Foreskin fibroblast (primary cell): ENCODE measurements at places on chromosomes 2 and 18.

GRCh38 chr2:8036366-8036765 lies 645.5 kb upstream of the ID2 start:
- no peak for DNase-seq

- DNase-seq, result no peak
These were observed 56.0 kb downstream of the CLHC1 start for GRCh38 chr2:55176094-55176415.

GRCh38 chr18:74528478-74528877 lies 5.8 kb upstream of the CNDP1 start:
- no peak for DNase-seq

DNA sequence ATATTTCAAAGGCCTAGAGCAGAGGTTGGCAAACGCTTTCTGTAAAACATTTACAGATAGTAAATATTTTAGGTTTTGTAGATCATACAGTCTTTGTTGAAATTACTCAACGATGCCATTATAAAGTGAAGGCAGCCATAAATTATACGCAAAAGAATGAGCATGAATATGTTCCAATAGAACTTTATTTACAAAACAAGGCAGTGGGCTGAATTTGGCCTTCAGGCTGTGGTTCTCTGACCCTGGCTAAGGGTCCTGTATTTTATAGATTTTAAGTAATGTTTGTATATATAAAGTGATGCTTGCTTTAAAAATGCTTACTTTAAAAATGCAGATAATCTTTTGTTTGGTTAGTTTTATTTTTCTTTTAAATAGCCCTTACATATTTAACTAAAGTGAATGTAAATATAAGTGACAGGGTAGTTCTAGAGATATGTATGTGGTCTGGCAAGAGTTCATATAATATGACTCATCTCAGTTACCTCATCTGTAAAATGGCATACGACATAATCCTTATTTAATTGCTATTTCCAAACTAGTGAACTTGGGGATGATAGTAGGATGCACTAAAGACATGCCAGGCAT lies 51.7 kb upstream of the ATP5MC3 start:
- peak; percentile 37 for DNase-seq

GRCh38 chr18:49612515-49613033 lies 50.7 kb downstream of the LIPG start:
- no peak for DNase-seq

GRCh38 chr2:176418768-176419167 lies 149.5 kb downstream of the MTX2 start:
- DNase-seq, result no peak
